Activated naive CD4-positive, alpha-beta T cell treated with Interleukin-2 at 50 U/mL for 16 hours (primary cell): ENCODE measurements at places on chromosomes 16 and 17.

GRCh38 chr17:14926526-14927122 is 338.5 kb downstream of the PMP22 start:
- DNase-seq: peak; percentile 44

DNA sequence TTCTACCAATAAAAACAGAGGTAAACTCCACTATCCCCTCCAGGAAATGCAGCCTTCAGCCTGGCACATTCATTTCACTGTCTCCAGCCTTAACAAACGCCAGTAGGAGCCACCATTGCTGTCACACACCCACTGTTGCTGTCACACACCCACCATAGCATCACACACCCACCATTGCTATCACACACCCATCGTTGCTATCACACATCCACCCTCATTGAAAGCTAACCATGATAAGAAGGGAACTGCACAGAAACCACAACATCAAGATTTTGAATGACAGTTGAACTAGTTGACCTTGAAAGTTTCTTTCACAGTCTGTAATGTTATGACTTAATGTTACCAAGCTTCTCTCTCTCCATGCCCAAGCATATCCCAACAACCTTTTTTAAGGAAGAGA is 38.1 kb downstream of the SHCBP1 start:
- no peak for DNase-seq

DNA sequence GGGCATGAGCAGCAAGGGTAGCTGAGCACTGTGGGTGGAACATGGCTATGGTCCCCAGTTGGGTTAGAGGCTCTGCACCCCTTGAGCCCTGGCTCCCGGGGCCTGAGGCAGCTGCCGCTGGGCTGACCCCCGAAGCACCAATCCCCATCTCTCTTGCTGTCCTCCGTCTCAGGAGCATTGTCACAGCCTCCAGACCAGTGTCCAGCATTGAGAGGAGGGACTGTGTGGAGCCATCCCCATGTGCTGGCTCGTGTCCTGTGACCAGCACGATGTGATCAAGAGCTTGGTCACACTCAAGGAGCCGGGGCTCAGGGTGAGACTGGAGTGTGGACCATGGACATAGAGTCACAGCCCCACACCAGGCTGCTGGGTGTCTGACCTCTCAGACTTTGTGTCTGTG is 2.9 kb downstream of the SMTNL2 start:
- no peak for DNase-seq

DNA sequence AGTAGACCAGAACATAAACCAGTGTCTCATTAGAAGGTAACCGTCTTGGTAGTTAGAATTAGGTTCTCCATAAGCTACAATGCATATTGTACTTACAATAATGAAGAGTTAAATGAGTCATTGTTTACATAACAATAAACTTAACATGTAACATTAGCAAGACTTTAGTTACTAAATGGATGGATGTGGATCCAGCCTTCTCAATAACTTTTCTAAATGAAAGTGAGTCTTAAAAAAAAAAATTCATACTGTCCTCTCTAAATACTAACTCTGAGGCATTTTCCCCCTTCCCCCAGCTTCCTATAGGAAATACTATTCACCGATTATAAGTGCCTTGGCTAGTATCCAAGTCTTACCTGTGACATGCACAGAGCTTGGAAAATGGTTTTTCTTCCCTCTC is 155.3 kb downstream of the CYB561 start:
- no peak for DNase-seq

DNA sequence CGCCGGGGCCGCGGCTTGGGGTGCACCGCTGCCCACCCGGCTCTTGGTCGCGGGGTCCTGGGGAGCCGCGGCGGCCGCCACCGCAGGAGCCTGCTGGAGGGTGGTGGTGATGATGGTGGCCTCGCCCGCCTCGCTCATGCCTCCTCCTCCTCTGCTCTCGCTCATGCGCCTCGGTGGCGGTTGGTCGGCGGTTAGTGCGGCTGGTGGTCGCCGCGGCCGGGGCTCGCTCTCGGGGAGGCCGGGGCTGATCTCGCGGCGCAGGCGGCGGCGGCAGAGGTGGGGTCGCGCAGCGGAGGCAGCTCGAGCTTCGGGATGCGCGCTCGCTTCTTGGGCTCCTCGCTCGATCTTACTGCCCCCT is 41.6 kb downstream of the AHSP start:
- DNase-seq: no peak

- DNase-seq: no peak
These were observed 336.2 kb upstream of the PMFBP1 start for GRCh38 chr16:72508191-72508590.

GRCh38 chr17:57487573-57487972 is 231.2 kb downstream of the MSI2 start:
- no peak for DNase-seq

DNA sequence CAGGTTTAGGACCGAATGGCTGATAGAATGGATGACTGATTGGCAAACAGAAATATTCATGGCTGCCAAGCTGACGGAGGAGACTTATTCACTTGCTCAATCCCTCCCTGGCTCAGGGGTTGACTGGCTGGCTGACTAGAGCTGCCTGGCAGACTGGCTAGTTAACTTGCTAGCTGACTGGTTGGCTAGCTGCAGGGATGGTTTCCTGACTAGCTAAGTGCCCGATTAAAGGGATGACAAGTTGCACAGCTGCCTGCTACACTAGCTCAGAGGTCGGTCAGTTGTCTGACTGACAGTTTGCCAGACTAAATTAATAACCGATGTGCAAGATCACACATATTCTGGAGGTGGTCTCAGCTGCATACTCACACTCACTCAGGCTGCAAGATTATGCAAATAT is 1208.4 kb upstream of the CDH8 start:
- no peak for DNase-seq

GRCh38 chr16:49821614-49822282 is 34.2 kb downstream of the ZNF423 start:
- no peak for DNase-seq
